Stimulated activated CD8-positive, alpha-beta memory T cell treated with anti-CD3 and anti-CD28 coated beads, Interleukin-15, amount 100 ng/mL, for 1 hour (primary cell): ENCODE measurements at places on chromosomes 3 and 15.

GRCh38 chr3:157166561-157166960, 6.6 kb upstream of the CCNL1 start:
- DNase-seq, result no peak

GRCh38 chr3:188092648-188093047, 61.3 kb upstream of the LPP start:
- DNase-seq, result no peak

GRCh38 chr3:197076415-197076814, 46.8 kb upstream of the MELTF start:
- DNase-seq, result no peak

GRCh38 chr3:59545374-59545773, 495.5 kb upstream of the CFAP20DC start:
- DNase-seq, result no peak

GRCh38 chr3:113685124-113685523, 11.3 kb downstream of the USF3 start:
- DNase-seq, result no peak
